H9 (cell line): ENCODE measurements at places on chromosomes 6 and 20. TPM values are rescaled to one million over a fixed set of nuclear protein-coding genes. Genes with fewer than 3 reads are reported as not detected.

- no peak for DNase-seq
Measured at GRCh38 chr6:145331066-145331465, 404.3 kb downstream of the EPM2A start.

DNA sequence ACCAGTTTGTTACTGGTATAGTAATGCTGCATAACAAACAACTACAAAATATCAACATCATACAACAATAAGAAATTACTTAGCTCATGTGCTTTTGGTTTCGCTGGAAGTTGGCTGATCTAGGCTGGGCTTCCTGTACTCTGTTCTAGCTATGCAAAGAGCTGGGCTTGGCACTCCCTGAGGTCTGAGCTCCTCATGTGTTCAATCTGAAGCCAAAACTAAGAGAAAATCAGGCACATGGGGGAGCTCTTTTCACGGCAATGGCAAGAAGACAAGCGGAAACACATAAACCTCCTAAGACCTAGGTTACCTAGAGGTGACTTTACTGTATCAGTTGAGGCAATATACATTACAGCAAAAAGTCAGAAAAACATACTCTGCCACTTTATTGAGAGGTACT lies 574.2 kb downstream of the KHDRBS2 start:
- peak; percentile 30 for DNase-seq

Gene RRAGD
- total RNA-seq, result 8.3 and 10.6 TPM in 2 replicates

GRCh38 chr6:144077871-144078270 lies 17.5 kb downstream of the SF3B5 start:
- no peak for DNase-seq

- no peak for DNase-seq
Measured at GRCh38 chr6:9028086-9028485, 592.7 kb upstream of the SLC35B3 start.

GRCh38 chr6:117169781-117170281 lies 95.5 kb upstream of the VGLL2 start:
- no peak for DNase-seq

Gene HEY2
- total RNA-seq, result 5.6 and 6.6 TPM in 2 replicates

- no peak for DNase-seq
Measured at GRCh38 chr6:82862543-82862942, 203.1 kb downstream of the UBE3D start.

Gene DLL1
- total RNA-seq, result 2.7 and 2.8 TPM in 2 replicates

Gene OR12D3
- total RNA-seq, result not detected in 2 replicates

DNA sequence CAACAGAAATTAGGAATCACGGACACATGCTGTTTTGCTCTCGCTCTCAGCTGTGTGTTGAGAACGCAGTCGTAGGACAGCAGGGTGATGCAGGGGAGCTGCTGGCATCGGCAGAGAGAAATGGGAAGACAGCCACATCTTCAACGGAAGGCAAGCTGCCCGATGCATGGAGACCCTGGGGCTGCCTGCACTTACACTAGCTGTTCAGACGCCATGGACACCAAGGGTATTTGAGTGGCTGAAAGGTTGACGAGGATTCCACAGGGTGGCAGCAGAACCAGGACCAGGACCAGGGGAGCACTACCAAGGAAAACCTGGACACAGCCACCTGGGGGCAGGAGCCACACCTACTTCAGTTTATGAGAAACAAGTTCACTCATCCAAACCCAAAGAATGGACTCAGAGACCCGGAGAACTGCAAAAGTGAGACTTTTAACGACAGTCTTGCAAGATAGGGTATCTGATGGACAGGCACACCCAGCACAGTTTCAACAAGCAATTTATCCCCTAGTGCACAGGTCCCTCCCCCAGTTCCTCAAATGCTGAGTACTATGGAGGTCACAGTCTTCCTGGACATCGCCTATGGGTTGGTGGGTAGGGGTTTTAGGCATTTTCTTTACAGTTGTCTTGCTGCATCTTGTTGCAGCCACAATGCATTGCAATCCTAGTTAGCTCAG lies 56.3 kb upstream of the ENTPD6 start:
- no peak for DNase-seq

DNA sequence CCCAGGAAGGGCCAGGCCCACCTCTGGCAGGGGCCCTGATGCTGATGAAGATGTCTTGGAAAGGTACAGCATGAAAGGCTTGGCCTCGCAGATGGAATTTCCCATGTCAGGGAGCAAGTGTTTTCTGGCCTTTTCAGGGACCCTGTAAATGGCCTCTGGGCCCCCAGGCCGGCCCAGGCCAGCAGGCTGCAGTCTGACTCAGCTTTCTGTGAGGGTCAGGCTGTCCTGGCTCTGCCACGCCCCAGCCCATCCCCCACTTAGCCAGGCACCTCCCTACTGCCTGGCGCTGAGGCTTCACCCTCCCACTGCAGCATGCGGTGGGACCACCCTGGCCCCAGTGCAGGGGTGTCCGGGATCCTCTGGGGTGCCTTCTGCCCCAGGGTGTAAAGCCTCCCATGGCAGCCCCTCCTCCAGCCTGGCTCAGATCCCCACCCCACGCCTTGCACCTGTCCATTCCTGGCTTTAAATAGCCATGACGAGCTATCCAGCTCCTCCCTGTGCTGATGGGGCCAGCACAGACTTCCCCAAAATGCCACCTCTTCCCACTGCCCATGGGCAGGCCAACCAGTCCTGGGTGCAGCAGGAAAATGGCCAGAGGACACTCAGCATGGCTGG lies 35.6 kb upstream of the GATA5 start:
- DNase-seq, result no peak

DNA sequence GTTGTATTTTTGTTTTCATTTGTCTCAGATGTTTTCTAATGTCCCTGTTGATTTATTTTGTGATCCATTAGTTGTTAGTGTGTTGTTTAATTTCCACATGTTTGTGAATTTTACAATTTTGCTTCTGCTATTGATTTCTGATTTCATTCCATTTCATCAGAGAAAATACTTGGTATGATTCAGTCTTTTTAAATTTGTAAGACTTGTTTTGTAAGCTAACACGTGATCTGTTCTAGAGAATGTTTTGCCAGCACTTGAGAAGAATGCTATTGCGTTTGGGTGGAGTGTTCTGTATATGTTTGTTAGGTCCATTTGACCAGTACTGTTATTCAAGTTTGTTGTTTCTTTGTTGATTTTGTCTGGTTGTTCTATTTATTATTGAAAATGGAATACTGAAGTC lies 53.9 kb downstream of the KIZ start:
- no peak for DNase-seq

- DNase-seq, result peak; percentile 78
Measured at GRCh38 chr6:157669747-157670216, 153.3 kb upstream of the SNX9 start.
